ENCODE measurements at places on chromosomes 7 and 10. TPM values are rescaled to one million over a fixed set of nuclear protein-coding genes. Genes with fewer than 3 reads are reported as not detected.

The VIPR2 gene
- total RNA-seq, result 2.4 TPM

The CADPS2 gene
- total RNA-seq, result 19.1 TPM

The RSPH10B2 gene
- not detected for total RNA-seq

The NKX1-2 gene
- total RNA-seq, result not detected

The NUTM2B gene
- 1.1 TPM for total RNA-seq

The TMEM225B gene
- 1.2 TPM for total RNA-seq

The ZNF3 gene
- 29.3 TPM for total RNA-seq

The AQP1 gene
- total RNA-seq, result 310 TPM

The KLLN gene
- 1.3 TPM for total RNA-seq

The SPDYE16 gene
- 1.5 TPM for total RNA-seq

The SLC13A1 gene
- not detected for total RNA-seq

The MBL2 gene
- total RNA-seq, result not detected

The SPDYE9 gene
- not detected for total RNA-seq

The DGKI gene
- total RNA-seq, result 7.3 TPM

The ACTL6B gene
- total RNA-seq, result not detected

The SMKR1 gene
- not detected for total RNA-seq

The NPTX2 gene
- total RNA-seq, result 6.8 TPM

The PRTFDC1 gene
- total RNA-seq, result 2.8 TPM

The KIAA1217 gene
- total RNA-seq, result 91.6 TPM

The OPALIN gene
- not detected for total RNA-seq

The FAM20C gene
- 22.5 TPM for total RNA-seq

The SPDYE3 gene
- total RNA-seq, result not detected

The RAB19 gene
- not detected for total RNA-seq

The SFR1 gene
- total RNA-seq, result 7.3 TPM

The AIFM2 gene
- 46.2 TPM for total RNA-seq

The HABP2 gene
- not detected for total RNA-seq

The MOGAT3 gene
- not detected for total RNA-seq

The GPR22 gene
- not detected for total RNA-seq

The RFC2 gene
- total RNA-seq, result 13.2 TPM

The EXOC6 gene
- total RNA-seq, result 760 TPM

The ZNF239 gene
- total RNA-seq, result 3.6 TPM

The OR2A12 gene
- total RNA-seq, result not detected

Measured in subcutaneous adipose tissue (tissue), 4 donors.